ENCODE measurements at places on chromosomes 5 and 9.

GRCh38 chr5:170438581-170438980 lies 49.4 kb upstream of the KCNMB1 start:
- DNase-seq, result no peak

DNA sequence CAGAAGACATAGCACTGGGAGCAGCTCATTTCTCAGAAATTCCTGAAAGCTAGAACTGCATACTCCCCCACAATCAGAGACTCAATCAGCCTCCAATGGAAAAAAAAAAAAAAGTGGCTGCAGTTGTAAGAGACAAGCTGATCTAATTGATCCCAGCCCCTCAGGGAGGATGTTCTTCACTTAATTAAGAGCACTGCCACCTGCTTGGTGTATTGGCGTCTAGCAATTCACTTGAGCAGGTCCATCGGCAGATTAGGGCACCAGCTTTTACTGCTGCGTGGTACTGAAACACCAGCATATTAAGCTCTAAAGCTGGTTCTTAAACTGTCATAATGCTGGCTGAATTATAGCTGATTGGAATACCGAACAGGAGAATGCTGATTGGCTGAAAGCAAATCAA lies 1890.1 kb upstream of the WWC1 start:
- DNase-seq, result no peak

DNA sequence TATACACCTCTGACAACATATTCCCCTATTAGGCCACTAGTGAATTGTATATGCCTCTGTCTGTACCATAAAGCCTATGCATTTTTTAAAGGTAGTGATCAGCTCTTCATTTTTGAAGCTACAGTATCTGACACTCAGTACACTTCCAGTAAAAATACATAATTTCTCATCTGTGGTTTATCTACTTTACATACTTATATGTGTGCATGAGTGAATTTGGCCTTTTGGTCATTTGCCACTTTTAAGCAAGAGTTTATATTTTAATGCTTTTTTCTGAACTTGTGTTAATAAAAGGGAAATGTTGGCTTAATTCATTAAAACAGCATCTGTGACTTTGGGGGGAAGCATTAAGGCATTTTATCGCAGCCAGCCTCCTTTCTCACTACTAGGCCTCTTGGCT lies 47.8 kb downstream of the ST8SIA4 start:
- DNase-seq, result no peak

- no peak for DNase-seq
These were observed 66.0 kb downstream of the RAB3C start for GRCh38 chr5:58648846-58649245.

DNA sequence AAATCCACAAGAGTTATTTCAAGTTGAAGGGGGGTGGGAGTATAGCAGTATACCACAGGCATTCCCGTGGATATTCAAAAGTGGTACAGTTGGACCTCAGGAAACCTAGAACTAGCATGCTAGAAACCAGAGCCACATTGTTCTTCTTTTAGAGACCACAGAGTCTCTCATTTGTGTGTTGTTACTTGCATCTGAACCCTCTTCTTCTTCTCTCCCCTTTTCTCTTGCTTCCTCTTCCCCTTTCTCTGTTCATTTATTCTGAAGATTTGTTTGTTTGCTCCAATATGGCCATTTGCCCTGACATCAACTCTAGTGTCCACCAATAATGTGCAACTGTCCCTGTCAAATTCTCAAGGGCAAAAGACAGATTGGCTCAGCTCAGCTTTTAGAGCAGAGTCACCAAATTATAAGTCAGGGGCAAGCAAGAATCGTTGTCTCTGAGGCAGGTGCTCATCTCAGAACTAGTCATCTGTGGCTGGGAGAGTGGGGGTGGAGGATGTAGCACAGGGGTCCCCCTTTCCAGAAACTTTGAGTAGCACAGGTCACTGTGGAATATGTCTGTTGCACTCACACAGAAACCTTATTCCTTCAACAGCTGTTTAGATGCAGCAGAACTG lies 321.1 kb downstream of the ARRDC3 start:
- DNase-seq, result no peak

DNA sequence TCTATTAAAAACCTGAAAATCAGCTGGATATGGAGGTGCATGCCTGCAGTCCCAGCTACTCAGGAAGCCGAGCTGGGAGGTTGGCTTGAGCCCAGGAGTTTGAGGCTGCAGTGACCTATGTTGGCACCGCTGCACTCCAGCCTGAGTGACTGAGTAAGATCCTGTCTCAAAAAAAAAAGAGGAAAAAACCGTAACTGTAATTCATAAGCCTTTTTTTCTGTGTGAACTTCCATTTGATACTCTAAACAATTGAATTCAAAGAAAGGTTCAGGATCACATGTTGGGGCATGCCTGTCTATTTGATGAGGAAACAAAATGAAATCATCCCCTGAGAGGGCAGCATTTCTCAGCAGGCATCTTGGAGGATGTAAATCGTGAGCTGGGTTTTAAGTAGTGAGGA lies 38.8 kb downstream of the ITGA2 start:
- DNase-seq, result no peak

- no peak for DNase-seq
These were observed 24.3 kb upstream of the NCS1 start for GRCh38 chr9:130147910-130148309.

All from stimulated activated CD8-positive, alpha-beta memory T cell treated with anti-CD3 and anti-CD28 coated beads, Interleukin-4, amount 100 ng/mL, for 1 hour (primary cell).